Posterior vena cava (tissue), 2 donors: ENCODE measurements at places on chromosomes 13 and 19.
A peak's percentile ranks its signal among the peaks of the same experiment; 100 is the strongest.

- DNase-seq, result no peak
These were observed 5.0 kb upstream of the EML2 start for GRCh38 chr19:45643927-45644771.

DNA sequence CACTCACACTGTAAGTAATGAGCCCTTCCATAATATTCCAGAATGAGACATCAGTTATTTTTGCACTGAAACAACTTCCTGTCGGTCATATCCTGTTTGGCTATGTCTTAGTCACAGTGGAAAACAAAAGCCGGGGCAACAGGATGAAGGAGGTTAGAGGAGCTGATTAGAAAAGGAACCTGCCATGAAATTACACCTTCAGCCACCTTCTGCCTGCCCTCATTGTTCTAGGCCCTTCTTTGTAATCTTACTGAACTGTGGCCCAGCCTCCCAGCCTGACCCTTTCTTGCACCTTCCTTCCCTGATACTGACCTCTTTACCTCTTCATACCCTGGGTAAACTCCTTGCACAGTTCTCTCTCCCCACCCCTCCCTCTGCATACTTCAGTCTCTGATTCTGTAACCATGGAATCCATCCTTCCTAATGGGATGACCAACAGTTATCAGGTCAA is 67.3 kb downstream of the DOCK9 start:
- DNase-seq, result no peak

DNA sequence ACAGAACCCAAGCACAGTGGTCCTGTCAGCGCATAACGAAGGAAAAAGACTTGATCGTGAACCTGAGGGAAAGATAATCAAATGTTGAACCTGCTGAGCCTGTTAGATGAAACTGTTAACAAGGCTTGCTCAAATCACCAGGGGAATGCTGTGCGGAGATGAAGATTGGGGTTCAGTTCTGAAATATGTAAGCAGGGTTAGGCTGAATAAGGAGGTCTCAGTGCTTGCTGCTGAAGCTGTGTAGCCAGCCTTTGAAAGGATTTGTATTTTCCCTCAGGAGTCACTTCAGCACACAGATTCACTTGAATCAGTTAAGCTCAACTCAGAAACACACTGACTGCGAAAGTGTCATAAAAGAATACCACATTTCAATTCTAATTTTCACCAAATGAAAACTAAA is 793.5 kb downstream of the OLFM4 start:
- DNase-seq, result no peak

DNA sequence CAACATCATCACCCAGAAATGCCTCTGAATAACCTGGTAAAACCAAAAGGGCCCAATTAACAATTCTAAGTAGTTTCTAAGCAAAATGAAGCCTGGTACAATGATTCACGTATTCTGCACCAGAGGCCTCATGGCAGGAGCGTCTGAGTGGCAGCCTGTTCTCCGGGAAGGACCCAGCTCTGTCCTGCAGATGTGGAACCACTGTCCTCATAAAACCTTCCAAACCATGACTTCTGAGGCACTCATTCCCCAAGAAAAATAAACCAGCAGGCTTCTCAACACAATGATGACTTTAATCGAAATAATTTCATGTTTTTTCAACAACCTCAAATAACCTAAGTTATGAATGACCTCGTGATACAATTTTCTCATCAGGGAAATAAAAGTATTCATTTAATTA is 89.9 kb downstream of the STK24 start:
- no peak for DNase-seq

GRCh38 chr13:50126263-50126992 is 111.2 kb downstream of the KCNRG start:
- no peak for DNase-seq

DNA sequence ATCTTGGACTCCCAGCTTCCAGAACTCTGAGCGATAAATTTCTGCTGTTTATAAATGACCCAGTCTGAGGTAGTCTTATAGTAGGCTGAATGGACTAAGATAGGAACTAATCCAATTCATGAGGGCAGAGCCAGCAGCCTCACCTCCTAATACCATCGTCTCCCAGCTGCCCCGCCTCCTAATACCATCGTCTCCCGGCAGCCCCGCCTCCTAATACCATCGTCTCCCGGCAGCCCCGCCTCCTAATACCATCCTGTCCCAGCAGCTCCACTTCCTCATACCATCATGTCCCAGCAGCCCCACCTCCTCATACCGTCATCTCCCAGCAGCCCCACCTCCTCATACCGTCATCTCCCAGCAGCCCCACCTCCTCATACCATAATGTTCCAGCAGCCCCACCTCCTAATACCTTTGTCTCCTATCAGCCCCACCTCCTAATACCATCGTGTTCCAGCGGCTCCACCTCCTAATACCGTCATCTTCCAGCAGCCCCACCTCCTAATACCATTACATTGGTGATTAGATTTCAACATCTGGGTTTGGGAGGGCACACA is 2.4 kb upstream of the ARGLU1 start:
- peak; percentile 92 for DNase-seq

GRCh38 chr19:44883922-44884321 is 7.1 kb upstream of the TOMM40 start:
- no peak for DNase-seq

GRCh38 chr13:40987606-40988280 is 31.4 kb downstream of the ELF1 start:
- no peak for DNase-seq

DNA sequence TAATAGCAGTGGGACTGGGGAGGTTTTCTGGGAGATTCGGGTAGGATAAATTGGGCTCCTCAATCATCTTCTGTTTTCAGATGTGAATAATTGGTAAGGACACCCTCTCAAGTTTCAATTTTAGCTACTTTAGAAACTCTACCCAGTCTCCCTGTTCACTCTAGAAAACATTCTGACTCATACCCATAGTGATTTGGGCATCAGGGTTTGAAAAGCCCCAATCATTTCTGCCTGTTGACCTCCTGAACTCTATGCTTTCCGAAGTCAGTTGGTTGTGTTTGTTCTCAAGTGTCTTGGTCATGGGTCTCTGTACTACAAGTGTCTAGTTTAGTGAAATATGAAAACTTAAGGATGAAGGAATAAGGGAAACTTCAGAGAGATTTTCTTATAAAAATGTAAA is 911.3 kb upstream of the GPC6 start:
- no peak for DNase-seq

- no peak for DNase-seq
These were observed 37.5 kb upstream of the PNMA8B start for GRCh38 chr19:46533078-46533620.

DNA sequence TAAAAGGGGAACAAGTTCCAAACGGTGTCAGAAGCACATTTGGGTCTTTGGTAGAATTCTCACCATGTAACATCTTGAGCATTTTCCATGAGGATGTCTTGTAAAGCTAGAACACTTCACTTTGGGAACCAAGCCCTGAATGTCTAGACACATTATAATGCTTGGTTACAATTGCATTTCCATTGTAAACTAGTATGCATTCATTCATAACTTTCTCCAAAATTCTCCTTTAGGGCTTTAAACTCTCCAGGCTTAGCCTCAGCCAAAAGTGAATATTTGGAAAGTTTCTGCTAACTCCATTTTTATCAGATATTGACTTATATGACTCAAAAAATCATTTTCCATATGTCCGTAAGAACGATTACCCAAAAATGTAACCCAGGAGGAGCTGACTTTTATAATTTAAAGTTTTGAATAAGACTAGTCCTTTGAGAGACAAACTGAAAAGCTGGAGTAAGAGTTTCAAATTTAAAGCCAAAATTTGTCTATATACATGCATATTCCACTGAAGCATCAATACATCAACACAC is 1170.4 kb downstream of the EFNB2 start:
- no peak for DNase-seq

DNA sequence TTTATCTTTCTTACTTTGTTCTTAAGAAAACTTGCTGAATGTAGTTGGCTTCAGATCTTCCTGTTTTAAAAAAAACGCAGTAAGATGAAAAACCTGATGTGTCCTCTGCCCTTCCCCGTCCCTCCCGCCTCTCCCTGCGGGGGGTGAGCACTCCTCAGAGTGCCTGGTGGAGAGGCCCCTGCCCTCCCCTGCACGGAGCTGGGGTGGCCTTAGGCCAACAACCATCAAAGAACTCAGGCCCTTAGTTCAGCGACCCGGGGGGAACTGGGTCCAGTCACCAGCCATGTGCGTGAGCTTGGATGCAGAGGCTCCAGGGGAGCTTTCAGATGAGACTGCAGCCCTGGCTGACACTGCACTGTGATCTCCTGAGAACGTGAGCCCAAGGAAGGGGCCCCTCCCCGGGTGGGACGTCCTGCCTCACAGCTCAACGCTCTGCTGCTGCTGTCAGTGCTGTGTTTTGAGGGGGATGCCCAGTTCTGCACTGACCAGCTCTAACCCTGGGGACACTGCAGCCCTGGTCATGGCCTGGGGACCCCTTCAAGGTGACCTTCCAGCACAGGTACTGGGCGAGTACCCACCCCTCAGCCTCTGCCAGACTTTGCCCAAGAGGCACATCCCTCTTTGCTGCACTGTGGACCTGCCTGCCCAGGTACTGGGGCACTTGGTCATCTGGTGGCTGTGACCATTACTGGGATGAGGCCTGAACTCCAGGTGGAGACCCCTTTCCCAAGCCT is 42.7 kb downstream of the ANKRD10 start:
- DNase-seq, result no peak

DNA sequence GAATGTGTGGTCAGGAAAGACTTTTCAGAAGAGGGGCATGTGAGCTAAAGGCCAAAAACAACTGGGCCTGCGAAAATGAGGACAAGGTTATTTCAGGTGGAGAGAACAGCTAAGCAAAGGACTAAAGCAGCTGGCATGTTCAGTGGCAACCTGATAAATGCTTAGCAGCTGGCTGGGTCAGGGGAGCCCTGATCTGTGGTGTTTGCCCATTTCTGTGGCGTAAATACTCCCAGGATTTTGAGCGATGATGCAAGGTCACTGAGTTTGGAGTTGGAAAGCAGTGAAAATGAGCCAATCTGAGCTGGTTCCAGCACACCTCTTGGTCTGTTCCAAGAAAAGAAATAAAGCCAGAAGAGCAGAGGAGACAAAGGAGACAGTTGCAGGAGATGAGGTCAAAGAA is 704.3 kb downstream of the UQCRFS1 start:
- DNase-seq, result no peak

DNA sequence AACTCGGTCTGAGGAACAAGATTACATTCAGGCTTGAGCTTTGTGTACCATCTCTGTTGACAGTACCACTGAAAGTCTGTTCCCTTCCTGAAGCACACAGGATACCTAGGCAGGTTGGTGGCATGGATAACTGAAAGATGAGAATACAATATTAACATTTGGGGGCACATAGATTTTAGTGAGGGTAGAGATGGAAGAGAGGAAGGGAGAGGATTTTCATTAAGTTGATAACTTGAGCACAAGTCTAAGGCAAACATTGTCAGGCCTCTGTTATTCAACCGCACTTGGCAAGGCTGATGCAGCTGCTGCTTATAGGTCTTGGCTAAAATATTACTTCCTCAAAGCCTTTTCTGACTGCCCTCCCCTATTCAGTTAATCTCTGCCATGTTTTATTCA is 10.9 kb downstream of the MIR17HG start:
- no peak for DNase-seq

GRCh38 chr19:40739871-40740703 is 10.2 kb downstream of the ACTMAP start:
- DNase-seq, result no peak

GRCh38 chr13:46486270-46486669 is 66.7 kb upstream of the LRCH1 start:
- no peak for DNase-seq

GRCh38 chr13:23674795-23675640 is 104.8 kb downstream of the TNFRSF19 start:
- DNase-seq, result no peak

DNA sequence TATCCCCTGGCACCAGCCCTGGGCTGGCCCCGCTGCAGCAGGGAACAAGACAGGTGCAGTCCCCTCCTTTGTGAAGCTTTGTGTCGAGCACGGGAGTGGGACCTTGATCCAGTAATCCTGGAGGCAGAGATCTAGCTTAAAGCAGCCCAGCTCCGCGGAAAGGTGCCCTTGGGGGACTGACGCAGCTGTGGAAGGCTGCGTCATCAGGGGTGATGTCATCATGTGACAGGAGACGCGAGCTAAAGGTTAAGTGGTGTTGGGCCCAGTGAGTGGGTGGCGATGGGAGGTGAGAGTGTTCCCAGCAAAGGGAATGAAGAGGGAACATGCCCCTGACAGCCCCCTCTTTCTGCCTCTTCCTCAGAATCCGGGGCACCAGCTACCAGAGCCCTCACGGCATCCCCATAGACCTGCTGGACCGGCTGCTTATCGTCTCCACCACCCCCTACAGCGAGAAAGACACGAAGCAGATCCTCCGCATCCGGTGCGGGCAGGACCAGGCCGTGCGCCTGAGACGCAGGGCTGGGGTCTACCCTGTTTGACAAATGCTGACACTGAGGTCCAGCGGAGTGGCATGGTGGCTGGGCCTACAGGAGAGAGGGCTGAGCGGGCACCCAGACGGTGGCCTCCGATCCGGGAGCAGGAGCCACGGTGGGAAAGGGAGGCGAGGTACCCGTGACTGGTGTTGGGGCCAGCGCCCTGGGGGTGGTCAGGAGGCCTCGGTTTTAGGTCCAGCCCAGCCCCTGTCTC is 2.6 kb downstream of the LHB start:
- DNase-seq, result no peak

- DNase-seq, result no peak
These were observed 40.0 kb downstream of the ADPRHL1 start for GRCh38 chr13:113413178-113413897.

- no peak for DNase-seq
These were observed 203.1 kb upstream of the EDNRB start for GRCh38 chr13:78121459-78122348.

- no peak for DNase-seq
These were observed 232.5 kb upstream of the SERP2 start for GRCh38 chr13:44140888-44141724.

DNA sequence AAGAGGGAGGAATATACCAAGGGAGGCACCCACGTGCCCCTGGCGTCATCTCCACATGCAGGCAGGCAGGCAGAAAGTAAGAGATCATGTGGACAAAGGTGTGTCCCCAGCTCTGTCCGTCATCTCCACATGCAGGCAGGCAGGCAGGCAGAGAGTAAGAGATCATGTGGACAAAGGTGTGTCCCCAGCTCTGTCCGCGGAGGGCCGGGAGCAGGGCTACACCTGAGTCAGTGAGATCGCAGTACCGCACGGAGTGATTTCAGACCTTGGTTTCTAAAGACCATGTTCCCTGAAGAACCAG is 22.2 kb downstream of the CAPS start:
- DNase-seq, result no peak

GRCh38 chr13:91145571-91146205 is 201.8 kb upstream of the MIR17HG start:
- no peak for DNase-seq

- DNase-seq, result no peak
These were observed 659 bp downstream of the GNA11 start for GRCh38 chr19:3094601-3095440.

GRCh38 chr13:112074139-112074865 is 7.4 kb downstream of the SOX1 start:
- no peak for DNase-seq
